Osteoblast (primary cell): ENCODE measurements at places on chromosomes 4 and X. TPM values are rescaled to one million over a fixed set of nuclear protein-coding genes. Genes with fewer than 3 reads are reported as not detected.

The CYBB gene
- total RNA-seq: 0.29 and 1.4 TPM in 2 replicates

The ADAMTS3 gene
- total RNA-seq: 1.2 and 2.2 TPM in 2 replicates

The KDR gene
- total RNA-seq: not detected in 2 replicates

The SPANXD gene
- not detected in 2 replicates for total RNA-seq

DNA sequence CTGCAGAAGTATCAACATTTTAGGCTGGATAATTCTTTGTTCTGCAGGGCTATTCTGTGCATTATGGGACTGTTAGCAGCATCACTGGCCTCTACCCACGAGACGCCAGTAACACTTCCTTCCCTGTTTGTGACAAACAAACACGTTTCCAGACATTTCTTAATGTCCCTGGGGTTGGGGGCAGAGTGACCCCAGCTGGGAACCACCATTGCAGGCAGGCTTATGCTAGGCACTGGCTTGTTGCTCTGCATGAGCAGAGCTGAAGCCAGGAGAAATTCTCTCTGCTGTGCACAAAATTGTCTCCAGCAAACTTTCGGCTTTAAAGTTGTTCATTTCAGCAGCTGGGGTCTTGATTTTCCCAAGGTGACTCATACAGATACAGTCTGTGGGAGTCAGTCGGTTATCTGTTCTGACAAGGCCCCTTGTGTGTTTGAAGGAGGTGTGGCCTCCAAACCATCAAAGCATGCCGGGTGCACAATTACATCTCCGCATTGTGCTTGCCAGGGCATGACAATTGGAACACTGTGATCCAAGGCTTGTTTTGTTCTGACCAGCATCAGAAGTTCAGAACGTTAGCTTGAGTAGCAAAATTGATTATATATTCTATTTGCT is 156.4 kb upstream of the BOD1L1 start:
- DNase-seq: no peak

DNA sequence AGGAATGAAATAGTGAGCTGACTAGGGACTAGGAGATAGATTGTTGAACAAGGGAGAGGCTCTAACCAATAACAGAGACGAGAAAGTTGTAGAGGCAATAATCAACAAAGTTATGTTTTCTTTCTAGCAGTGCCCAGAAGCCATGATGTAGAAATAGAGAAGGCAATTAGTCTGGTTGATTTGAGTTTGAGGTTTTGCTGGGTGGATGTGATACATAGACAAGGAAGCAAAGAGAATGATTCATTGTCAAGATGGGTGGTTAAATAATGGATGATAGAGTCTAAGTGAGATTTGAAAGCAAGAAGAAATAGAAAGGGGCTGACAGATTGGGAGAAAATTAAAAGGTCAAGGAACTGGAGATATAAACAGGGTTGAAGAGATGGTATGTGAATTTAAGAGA is 11.2 kb downstream of the RBM41 start:
- DNase-seq: no peak

DNA sequence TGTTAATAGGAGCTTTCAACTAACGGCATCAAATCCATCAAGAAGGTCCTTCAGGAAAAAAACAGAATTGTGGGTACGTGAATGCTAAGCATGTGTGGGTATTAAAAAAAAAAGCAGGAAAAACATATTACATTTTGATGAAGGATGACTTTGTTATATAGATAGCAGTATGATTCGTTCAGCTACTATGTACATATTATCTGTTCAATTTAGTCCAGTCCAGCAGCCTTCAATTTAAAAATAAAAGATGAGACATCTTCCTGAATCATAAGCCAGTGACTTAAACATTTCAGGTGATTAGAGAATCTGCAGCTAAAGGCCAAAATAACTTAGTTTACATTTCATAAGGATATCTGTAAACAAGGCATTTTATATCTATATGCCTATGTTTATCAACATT is 63.4 kb downstream of the LCORL start:
- peak; percentile 10 for DNase-seq

DNA sequence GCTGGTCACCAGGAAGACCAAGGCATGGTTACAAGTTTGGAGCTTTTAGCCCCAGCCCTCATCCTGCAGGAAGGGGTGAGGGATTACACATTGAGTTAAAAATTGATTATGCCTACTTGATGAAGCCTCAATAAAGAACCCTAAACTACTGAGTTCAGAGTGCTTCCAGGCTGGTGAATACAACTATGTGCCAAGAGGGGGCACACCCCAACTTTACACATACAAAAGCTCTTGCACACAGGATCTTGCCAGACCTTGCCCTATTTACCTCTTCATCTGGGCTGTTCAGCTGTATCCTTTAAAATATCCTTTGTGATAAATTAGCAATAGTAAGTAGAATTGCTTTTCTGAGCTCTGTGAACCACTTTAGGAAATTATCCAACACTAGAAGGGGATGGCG is 489.3 kb downstream of the INPP4B start:
- DNase-seq: no peak

DNA sequence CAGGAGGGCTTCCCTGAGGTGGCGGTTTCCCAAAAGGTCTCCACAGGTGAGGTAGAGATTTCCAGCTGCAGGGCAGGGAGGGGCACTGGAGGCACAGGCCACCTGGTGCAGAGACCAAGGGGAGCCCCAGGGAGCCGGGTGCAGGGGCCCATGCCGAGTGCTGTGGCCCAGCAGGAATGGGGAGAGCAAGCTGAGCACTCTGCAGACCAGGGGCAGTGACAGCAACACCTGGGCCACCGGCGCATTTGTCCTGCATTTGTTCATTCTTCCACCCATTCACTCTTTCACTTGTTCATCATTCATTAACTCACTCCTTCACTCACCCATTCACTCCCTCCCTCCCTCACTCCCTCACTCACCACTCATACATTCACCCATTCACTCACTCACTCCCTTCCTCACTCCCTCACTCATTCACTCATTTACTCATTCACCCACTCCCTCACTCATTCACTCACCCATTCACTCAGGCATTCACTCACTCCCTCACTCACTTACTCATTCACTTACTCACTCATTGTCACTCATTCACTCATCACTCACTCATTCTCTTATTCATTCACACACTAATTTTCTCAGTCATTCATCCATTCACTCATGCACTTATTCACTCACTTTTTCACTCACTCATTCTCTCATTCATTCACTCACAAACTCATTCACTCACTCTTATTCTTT is 16.3 kb downstream of the CPZ start:
- peak; percentile 83 for DNase-seq

- DNase-seq: no peak
These were observed at the start of gene SPP1 for GRCh38 chr4:87975466-87975865. TSS of gene SPP1 (plus strand) at chr4:87975714. CDS start at chr4:87976896, 1,182 bp downstream.

DNA sequence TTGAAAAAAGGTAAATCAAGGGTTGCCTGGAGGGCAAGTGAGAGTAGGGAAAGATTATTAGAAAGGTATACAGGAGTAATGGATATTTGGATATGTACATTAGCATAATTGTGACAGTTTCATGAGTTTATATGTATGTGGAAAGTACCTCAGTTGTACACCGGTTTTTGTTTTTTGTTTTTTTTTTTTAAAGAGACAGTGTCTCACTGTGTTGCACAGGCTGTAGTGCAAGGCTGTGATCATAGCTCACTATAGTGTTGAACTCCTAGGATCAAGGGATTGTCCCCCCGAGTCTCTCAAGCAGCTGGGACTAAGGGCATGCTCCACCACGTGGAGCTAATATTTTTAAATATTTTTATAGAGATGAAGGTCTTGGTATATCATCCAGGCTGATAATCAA is 15.3 kb upstream of the HPGD start:
- DNase-seq: no peak

- DNase-seq: no peak
These were observed 2.5 kb upstream of the ARSD start for GRCh38 chrX:2931612-2932011.
